NCI-H510A (cell line): ENCODE measurements at places on chromosomes 1 and 21.

DNA sequence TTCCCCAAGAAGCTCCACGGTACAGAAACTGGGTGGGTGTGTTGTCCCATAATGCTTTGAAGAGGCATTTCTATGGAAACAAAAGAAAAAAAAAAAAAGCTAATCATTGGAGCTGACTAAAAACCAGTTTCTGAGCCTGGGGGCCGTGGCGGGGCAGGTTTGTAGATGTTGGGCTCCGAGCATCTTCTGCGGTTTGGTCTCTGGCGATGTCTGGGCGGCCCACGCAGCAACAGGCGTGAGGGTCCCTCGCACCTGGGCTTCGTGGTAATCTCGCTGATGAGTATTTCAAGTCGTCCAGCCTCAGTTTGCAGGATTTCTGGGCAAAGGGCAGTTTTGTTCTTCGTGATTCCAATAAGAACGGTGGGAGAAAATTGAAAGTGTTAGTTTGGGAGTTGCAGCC lies 6.8 kb downstream of the TP73 start:
- DNase-seq, result no peak

GRCh38 chr1:236120721-236121153 lies 21.6 kb upstream of the GPR137B start:
- DNase-seq, result no peak

- DNase-seq, result no peak
Observed at GRCh38 chr1:248804771-248805681, 20.7 kb downstream of the SH3BP5L start.

- DNase-seq, result no peak
Observed at GRCh38 chr1:22612671-22613571, 23.5 kb upstream of the C1QA start.
